ENCODE measurements at places on chromosomes 3 and 15. TPM values are rescaled to one million over a fixed set of nuclear protein-coding genes. Genes with fewer than 3 reads are reported as not detected.

DNA sequence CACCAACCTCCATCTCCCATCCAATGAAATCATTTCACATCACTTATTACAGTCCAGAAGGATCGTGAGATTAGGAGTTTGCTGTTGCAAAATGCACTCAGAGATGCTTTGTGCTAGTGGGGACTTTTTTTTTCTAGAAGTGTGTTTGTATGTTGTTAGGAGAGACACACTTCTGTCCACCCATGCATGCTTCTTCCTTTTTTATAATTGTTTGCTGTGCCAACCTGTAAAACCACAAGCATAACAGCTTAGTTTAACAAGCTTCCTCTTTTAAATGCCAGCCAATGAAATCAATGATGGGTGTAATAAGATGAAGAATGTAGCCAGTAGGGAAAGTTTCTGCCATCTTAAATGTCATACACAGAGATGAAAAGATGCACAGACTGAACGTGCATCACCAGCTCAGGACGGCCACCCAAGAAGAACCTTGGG, 305.6 kb upstream of the STT3B start:
- no peak for DNase-seq

GRCh38 chr3:169790687-169791429, 17.7 kb downstream of the MYNN start:
- no peak for DNase-seq

GRCh38 chr3:117106396-117106795, 396.8 kb downstream of the TUSC7 start:
- DNase-seq: no peak

TMEM40 gene
- total RNA-seq: 0.33 TPM

PGBD4 gene
- total RNA-seq: 1.3 TPM

SCN5A gene
- total RNA-seq: 0.33 TPM

DNA sequence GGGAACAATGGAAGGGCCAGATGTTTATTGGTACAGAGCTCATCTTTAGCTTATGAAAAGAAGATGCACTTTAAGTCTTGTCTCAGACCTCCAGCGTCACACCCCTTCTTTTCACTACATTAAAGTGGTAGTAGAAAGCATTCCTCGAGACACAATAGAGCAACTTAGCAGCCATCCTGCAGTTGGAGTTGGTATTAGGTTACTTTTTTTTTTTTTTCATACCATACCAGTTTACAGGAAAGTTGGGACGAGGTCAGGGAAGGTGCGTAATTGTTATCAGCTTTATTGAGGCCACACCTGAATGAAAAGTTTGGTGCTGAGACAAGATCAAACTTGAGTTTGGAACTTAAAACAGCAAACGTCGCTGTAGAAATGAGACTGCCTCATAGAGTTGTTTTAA, 203.8 kb downstream of the SOX2 start:
- DNase-seq: no peak

GRCh38 chr15:78077053-78077870, at the start of gene TBC1D2B:
Gene TBC1D2B, minus strand, starts transcription at chr15:78077711. Its CDS starts 59 bp downstream, at chr15:78077652.
- DNase-seq: no peak

QARS1 gene
- 268 TPM for total RNA-seq

TMEM108 gene
- 0.98 TPM for total RNA-seq

- no peak for DNase-seq
These were observed 329.9 kb upstream of the TBL1XR1 start for GRCh38 chr3:177527182-177527581.

GRCh38 chr3:20225769-20226168, 39.8 kb upstream of the SGO1 start:
- DNase-seq: no peak

GRCh38 chr3:113658107-113658506, 38.3 kb downstream of the USF3 start:
- DNase-seq: no peak

- DNase-seq: no peak
These were observed 3.1 kb downstream of the SERF2 start for GRCh38 chr15:43795197-43795596.

DNA sequence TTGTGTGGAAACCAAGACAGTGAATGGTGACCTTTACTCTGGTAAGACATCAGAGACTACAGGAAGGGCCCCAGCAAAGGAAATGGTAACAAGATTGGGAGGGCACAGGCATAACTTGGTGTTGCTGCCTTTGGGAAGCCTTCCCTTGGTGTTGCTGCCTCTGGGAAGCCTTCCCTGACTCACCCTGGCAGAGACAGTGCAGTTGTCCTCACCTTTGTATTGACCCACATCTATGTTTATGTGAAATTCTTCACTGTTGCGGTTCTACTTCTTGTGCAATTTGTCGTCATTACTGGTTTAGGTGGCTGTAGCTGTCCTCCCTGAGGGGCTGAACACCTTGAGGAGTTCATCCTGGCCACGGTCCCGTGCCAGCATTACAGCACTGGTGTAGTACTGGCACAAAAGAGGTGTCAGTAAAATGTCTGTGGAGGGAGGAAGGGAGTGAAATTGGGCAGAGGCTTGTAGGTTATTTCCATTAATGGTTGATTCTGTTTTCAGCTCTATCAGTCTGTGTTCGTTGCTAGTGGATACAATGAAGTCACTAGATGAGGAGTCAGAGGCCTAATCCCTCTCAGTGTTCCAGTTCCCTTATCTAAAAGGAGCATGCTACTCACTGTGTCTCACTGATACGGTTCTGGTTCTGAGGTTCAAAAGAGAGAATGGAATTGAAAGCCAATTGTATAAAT, 21.6 kb downstream of the IFT122 start:
- DNase-seq: no peak

SLC26A6 gene
- total RNA-seq: 21.6 TPM

GRCh38 chr15:66938114-66938830, 127.1 kb upstream of the SMAD3 start:
- DNase-seq: no peak

GRCh38 chr15:78322243-78322642, 17.9 kb upstream of the CRABP1 start:
- DNase-seq: no peak

MUC20 gene
- total RNA-seq: 24.3 TPM

DNA sequence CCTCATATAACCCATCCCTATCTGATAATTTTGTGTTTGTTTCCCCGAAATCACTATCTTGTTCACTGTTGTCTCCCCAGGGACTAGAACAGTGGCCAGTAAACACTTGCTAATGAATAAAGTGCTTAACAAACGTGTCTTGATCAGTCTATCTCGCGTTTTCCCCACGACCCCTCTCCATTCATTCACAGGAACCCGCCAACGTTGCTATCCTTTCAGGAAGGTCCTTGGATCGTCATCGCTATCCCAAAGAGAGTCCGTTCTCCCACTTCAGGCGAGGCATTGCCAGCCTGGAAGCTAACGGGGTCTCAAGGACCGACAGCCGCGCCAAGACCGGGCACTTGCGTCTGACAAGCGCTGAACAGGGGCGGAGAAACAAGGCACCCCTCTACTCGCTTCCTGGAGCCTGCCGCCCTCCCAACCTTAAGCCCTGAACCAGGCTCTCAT, 344 bp downstream of the LINS1 start:
- no peak for DNase-seq

GRCh38 chr3:32968920-32969389, 17.5 kb downstream of the CCR4 start:
- no peak for DNase-seq

- DNase-seq: no peak
These were observed 166.6 kb upstream of the BHLHE40 start for GRCh38 chr3:4812591-4812990.

DNA sequence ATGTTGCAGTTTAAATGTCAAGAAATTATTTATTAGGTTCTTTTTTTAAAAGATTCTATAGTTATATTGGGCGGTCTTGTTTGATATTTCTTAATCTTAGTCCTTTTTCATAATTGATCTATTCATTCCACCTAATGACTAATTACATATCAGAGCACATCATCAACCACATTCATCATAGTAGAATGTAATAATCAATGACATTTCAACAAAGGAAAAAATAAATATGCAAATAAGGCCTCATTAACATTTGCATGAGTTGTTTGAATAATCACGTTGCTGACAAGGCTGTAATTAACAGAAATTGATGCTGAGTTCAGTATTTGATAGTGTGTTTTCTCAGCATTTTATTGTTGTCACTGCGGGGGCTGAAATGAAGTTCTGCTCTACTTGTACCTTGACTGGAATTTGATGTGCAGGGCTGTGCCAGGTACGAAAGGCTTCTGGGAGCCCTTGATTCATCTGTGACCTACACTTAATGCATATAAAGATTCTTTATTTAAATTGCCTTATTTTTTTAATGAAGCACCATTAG, 215.7 kb downstream of the TCF12 start:
- no peak for DNase-seq

GPR156 gene
- total RNA-seq: 0.33 TPM

SLC28A2 gene
- total RNA-seq: not detected

GRCh38 chr15:78065284-78065872, 12.1 kb downstream of the TBC1D2B start:
- peak; percentile 90 for DNase-seq

DNA sequence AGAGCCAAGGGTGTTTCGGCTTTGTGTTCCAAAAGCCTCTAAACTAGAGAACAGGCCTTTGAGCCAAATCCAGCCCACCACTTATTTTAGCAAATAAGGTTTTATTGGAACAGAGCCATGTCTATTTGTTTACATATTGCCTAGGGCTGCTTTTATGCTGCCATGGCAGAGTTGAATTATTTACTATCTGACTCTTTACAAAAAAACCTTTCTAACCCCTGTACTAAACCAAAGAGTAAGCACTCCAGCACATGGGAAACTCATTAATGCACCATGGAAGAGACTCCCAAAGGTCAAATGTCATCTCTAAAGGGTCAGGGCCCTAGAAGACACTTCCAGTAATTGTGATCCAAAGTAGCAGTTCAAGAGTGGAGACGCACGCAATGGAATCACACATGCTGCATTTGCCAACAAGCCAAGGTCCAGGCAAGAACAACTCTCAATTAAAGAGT, 22.3 kb downstream of the OSBPL10 start:
- no peak for DNase-seq

DNA sequence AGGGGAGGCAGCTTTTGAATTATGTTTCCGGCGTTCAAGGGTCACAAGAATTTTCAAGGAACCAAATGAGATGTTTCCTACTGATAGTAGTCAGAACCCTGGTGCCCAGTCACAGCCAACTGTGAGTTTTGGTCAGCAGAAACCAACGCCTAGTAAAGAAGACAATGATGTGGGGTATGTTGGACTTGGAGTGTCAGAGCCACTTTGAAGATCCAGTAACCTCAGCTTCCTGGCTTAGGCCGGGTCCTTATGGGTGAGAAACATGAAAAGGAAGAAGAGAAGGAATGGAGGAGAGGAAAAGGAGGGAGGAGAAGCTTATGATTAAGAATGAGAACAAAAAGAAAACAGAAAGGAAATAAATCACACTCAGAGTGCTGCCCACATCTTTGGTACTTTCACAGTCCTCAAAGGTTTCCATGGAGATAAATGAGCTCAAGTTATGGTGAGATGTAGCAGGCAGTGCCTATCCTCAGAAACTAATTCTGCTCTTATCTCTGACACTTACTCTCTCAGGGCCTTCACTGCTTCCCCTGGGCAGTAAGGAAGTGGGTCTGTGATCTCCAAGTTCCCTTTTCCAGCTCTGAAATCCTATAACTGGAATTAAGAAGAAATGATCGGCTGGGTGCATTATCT, 2.0 kb upstream of the MCF2L2 start:
- no peak for DNase-seq

DNA sequence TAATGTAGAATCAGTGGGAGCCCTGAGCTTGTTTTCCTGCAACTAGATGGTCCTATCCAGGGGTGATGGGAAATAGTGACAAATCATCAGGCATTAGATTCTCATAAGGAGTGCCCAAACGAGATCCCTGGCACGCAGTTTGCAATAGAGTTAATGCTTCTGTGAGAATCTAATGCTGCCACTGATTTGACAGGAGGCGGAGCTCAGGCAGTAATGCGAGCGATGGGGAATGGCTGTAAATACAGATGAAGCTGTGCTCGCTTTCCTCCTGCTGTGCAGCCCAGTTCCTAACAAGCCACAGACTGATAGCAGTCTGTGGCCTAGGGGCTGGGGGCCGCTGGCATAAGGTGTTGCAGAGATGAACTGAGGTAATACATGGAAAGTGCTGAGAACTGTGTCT, 28.3 kb upstream of the TMEM42 start:
- no peak for DNase-seq

ATRIP gene
- total RNA-seq: 8.2 TPM

KNL1 gene
- 1.3 TPM for total RNA-seq

DNA sequence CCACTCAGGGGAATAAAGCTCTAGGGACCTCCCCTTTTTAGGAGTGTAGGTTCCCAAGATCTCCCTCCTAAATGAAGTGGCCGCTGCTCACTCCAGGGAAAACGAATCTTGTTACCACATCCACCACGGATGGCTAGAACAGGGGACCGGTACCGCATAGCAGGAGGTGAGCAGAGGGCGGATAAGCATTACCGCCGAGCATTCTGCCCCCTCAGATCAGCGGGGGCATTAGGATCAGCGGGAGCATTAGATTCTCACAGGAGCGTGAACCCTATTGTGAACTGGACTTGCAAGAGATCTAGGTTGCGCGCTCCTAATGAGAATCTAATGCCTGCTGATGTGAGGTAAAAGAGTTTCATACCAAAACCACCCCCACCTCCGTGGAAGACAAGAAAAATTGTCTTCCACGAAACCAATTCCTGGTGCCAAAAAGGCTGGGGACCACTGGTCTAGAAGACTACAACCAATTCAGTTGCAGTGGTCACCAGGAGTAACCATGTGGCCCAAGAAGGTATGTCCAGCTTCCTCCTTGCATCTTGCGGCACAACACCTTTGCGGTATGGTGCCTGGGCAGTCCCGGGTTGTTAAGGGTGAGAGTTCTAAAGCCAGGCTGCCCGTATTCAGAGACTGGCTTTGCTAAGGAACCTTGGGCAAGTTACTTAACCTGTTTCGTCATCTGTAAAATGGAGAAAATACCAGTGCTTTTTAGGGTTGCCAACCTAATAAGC, 1.1 kb upstream of the SS18L2 start:
- DNase-seq: no peak
